Ammon's horn (tissue), 1 donor: ENCODE measurements at places on chromosomes 7 and 10.

DNA sequence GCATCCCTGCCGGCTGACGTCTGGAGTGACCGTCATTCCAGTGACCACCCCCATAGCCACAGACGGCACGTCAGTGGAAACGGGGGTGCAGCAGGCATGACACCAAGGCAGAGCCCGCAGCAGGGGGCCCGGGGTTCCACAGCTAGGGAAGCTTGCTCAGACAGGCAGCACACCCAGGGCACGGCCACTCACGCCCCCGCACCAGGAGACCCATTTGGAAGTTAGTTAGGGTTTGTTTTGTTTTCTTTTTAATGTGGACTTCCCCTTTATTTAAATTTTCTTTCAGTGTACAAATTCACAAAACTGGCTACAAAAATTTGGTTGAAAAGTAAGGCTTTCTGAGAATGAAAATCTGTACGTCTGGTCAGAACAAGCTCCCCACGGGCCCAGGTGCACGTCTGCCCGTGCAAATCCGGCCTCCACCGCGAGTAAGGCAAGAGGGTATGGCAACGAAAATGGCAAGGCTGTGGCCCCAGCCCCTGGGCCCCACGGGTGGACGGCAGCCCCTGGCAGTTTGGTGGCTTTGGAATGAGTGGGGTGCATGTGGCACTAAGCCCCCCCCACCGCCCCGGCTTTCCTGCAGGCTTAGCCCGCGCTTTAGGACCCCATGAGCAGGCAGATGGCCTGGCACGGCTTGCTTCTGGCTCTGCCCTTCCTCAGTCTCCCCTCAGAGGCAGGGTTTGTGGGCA lies 124.2 kb downstream of the FAM53B start:
- DNase-seq: no peak

DNA sequence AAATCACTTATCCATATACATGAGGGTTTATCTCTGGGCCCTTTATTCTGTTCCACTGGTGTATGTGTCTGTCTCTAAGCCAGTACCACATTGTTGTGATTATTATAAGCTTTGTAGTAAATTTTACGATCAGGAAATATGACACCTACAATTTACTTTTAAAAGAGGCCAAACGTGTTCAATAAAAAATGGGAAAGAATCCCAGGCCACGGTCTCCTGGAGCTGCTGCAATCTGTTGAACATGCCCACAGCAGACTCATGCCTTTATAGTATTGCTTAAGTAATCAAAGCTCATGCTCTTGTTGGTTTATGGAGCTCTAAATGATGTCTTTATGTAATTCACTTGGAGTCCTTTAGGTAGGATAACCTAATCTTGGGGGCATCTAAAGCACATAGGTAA lies 273.0 kb downstream of the ZMYND11 start:
- DNase-seq: no peak

- DNase-seq: peak; percentile 70
These were observed 26.6 kb upstream of the ASCC1 start for GRCh38 chr10:72242675-72243074.

- DNase-seq: peak; percentile 77
These were observed 57.2 kb upstream of the ECHDC3 start for GRCh38 chr10:11684717-11685645.

DNA sequence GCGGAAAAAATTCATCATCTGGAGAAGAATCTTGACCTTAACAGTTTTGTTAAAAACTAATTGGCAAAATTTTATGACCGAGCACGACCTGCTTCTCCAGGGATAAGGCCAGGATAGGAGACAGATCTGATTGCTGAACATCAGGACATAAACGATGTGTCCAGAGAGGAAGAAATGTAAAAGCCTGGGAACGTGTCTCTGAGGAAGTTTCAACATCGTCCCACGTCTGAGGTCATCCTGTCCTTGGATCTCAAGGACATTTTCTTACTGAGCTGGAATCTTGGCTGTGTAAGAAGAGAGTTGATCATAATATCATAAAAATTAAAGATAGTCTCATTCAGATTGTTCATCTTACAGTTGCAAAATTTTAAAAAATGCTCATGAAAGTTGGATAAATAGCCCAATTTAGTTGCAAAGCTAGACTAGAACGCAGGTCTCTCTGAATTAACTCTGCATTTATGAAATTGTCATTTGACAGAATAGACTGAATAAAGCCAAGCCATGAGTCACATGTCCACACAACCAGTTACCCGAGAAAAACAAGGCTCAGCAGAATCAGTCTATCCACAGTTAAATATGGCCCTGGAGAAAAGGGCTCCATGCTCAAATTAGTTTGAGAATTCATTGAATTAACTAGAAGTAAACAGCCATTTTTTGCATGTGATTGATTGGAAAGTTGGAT lies 120.0 kb upstream of the EGFR start:
- DNase-seq: no peak

DNA sequence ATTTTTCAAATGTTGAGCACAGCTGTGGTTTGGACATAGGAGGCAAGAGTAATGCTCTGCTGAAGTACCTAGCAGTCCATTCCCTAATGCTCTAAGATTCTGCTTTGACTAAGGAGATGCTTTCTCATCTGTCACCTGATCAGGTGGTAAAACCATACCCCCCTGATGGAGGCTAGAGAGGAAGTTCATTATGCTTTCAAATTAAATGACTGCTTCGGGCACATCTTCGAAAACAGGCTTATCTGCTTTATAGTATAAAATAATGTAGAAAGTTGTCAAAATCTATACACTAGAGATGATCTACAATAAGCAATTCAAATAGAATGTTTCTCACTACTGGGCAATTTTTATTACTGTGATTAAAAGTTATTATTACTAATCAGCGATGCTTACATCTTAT lies at the start of gene GNAT3:
GNAT3 (minus strand) TSS at position 101 of the 400 bp plus-strand sequence. CDS start 138 bp downstream, outside the sequence.
- DNase-seq: no peak

DNA sequence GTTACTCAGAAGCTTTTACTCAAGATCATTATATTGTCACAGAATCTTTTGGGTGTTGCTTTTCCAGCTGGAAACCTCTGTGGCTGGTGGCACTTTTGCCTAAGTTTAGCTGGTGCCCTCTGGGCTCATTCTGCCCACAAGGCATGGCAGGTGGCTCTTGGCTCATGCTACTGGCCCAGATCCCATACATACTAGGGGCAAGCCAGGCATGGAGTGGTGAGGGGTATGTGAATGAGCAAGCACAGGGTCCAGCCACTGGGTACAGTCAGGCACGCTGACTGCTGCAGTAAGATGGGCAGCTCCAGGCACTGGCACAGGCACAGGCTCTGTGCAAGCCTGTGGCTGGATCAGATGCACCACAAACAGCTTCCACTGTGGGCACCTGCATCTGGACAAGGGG lies 375.0 kb upstream of the SEMA3C start:
- DNase-seq: no peak

- no peak for DNase-seq
These were observed 27.1 kb upstream of the SOSTDC1 start for GRCh38 chr7:16492513-16493062.

GRCh38 chr7:123352973-123353372 lies 153.2 kb upstream of the SLC13A1 start:
- DNase-seq: no peak

DNA sequence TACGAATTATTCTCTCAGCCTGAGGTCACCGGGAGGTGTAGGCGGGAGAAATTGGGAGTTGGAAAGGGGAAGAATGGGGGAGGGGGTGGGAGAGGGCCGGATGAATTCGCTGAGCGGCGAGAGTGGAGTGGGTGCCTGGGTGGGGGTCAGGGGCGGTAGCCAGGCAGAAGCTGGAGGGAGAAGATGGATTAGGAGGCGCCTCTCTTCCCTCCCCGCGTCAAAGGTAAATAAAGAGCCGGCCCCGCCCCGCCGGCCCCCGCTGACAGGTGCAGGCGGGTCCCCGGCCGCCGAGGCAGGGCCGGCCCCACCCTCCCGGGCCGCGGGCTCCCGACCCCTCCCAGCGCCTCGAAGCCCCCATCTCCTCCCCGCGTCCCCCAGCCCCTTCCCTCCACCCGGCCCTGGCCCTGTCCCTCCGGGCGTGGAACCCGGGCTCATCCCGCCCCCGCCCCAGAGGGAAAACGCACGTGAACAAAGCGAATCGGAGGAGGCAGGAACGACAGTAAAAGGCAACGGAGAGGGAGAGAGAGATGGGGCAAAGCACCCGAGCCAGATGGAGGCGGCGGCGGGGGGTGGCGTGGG lies 872 bp downstream of the FAM131B start:
- no peak for DNase-seq

DNA sequence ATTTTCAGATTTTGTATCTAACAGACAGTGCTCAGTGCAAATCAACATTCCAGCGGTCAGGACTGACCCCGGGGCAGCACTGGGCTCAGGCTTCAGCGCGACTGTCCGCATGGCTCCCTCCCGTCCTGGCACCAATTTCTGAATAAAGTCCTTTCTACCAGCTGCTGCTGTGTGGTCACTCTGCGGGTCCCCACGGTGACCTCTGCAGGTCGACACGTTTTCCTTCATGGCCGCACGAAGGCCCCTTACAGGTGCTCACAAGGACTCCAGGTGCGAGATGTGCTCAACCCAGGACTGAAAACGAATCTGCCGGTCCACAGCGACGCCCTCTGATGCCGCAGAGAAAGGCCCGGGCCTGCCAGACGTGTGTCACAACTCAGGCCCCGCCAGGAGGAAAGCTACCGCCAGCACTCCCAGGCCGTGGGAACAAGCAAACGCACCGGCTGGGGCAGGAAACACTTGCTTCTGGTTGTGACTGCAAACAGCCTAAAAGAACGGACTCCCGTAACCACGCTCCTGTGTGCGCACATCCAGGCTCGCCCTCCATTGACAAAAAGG lies 3.7 kb upstream of the UTF1 start:
- no peak for DNase-seq
